ENCODE measurements at places on chromosomes 4 and X.

- DNase-seq = no peak
Observed at GRCh38 chrX:153829549-153829798, 870 bp downstream of the PDZD4 start.

GRCh38 chr4:6372649-6373525, 99.5 kb downstream of the PPP2R2C start:
- no peak for DNase-seq

DNA sequence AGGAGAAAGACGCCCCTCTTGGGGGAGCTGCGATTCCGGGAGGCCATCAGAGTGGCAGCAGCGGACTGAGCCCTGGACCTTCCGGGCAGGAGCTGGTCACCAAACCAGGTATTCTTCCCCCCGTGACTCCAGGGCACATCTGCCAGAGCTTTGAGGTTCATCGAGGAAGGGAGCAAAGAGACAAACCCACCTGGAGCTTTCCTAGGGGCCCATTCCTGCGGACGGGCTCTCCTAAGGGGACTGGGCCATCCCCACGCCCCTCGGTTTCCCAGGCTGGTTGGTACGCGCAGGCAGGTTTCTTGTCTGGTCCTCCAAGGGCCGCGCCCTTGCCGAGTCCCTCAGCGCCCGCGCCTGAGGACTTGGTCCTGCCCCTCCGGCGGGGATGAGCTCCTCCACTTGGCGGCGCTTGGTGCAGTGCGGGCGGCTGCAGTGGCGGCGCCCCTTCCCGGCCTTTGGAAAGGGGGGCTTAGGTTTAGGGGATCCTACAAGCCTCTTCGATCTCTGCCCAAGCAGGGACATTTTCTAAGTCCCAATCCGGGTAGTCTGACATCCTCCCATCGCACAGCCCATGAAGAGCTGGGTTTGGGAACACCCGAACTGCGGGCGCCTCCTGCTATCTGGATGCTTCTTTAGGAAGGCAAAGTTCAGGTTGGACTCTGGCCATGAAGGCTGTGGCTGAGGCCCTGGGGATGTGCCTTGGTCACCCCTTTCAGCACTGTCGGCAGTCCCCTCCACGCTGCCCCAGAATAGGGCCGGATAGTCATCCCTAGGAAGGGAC, 538 bp downstream of the STBD1 start:
- DNase-seq = peak; percentile 42

GRCh38 chrX:97389761-97390192, 506.1 kb downstream of the RPA4 start:
- DNase-seq = no peak

DNA sequence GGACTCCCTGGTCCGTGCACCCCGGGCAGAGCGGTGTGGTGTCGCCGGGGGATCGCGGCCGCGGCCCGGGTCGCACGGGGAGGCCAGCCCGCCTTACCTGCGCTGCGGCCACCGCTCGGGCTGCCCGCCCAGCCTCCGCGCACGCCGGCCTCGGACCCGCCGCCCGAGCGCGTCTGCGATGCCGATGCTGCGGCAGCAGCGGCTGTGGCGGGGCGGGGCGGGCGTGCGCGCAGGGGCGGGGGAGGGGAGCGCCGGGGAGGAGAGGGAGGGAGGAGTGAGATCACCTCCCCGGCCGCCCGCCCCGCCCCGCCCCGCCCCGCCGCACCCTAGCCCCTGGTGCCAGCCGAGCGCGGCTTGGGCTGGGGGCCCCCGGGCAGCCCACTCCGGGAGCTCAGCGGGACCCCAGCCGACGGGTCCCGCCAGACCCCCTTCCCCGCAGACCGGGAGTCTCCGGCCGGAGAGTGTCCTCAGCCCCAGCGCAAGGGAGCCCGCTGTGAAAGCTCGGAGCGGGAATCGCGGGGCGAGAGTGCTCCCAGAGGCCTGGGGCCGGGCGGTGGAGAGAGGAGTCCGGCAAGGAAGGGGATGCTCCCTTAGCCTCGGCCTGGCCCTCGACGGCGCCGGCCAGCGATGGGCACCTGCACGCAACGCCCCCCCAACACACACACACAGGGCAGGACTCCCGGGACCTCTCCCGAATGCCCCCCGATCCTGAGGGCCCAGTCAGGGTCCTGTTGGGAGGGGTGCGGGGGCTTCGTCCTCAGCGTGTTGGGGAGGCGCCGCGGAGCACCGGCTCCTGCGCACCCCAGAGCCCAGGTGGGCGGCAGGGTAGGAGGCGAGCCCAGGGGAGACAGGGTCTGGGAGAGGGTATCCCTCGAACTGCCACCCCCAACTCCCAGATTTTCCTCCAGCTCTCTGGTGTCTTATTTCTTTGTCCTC, at the start of gene L1CAM:
TSS of gene L1CAM (minus strand) at position 206 of the 936 bp plus-strand sequence. CDS start 10,337 bp downstream, outside the sequence.
- no peak for DNase-seq

GRCh38 chrX:115499112-115499805, 61.7 kb upstream of the PLS3 start:
- DNase-seq = peak; percentile 23
